Putamen (tissue), 1 donor: ENCODE measurements at places on chromosomes 13 and 19.

DNA sequence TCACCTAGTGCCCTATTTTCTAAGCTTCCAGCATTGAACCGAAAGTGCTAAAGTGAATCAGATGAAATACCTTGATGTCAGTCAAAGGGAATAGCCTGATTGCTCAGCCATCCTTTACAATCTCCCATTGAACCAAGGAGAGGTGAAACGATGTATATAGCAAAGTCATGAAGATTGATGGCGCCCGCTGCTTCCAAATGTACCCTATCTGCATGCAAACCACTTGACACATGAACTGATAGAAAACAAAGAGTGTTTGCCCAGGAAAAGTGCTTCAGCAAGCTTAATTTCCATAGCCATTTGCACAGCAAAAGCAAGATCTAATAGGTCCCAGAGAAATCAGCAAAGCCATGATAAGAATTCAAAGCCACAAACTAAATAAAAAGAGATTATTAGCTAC lies 624.9 kb upstream of the PCDH9 start:
- no peak for DNase-seq

GRCh38 chr19:47221890-47222289 lies 9.1 kb downstream of the BBC3 start:
- no peak for DNase-seq

DNA sequence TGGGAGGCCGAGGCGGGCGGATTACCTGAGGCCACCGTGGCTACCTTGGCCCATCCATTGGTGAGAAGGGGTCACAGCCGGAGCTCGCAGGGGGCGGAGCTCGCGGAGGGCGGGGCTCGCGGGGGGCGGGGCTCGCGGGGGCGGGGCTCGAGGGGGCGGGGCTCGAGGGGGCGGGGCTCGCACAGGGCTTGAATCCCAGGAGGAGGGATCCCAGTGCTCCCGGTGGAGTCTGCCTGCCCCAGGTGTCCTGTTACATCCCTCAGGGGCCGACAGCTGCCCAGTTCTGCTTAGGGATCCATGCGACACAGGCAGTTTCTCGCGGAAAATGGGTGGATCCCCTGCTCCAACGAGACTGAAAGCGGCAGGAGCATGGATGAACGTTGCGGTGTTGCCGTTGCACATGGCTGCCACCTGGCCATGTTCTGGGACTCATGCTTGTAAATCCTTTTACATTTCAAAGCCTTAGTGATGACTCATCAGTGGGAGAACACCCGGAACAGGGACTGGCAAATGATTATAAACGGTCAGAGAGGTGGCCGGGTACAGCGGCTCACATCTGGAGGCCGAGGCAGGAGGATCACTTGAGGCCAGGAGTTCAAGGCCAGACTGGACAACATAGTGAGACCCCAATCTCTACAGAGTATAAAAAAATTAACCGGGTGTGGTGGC lies 25.1 kb downstream of the TMPRSS9 start:
- no peak for DNase-seq

GRCh38 chr19:13848798-13849676 lies 27.9 kb upstream of the NANOS3 start:
- no peak for DNase-seq

GRCh38 chr13:33994198-33994597 lies 176.2 kb downstream of the RFC3 start:
- no peak for DNase-seq

- DNase-seq: no peak
These were observed 9.9 kb upstream of the KLHL26 start for GRCh38 chr19:18626906-18627305.

DNA sequence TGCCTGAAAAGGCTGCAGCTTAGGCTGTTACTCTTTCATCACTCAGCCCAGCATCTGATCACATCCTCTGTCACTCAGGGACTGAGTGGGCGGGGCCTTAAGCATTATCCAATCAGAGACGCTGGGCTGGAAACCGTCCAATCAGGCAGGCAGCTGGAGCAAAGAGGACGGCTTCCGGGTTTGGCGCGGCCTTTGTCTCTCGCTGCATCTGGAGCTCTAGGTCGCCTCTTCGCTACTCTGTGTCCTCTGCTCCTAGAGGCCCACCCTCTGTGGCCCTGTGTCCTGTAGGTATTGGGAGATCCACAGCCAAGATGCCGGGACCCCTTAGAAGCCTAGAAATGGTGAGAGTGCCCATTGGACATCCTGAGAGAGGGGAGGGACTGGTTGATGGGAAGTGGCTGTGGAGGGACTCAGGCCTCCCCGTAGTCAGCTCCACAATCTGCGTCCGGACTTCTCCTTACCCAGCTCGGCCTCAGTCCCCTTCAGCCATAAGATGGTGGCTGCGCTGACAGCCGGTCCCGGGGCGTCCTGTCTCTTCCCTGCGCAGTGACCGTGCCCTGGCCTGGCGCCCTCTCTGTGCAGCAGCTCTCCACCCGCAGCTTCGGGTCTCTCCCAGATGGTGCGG lies at the start of gene ZNF486:
ZNF486 (plus strand) TSS at position 195 of the 625 bp plus-strand sequence; CDS start at position 312, 117 bp downstream.
- peak; percentile 97 for DNase-seq

DNA sequence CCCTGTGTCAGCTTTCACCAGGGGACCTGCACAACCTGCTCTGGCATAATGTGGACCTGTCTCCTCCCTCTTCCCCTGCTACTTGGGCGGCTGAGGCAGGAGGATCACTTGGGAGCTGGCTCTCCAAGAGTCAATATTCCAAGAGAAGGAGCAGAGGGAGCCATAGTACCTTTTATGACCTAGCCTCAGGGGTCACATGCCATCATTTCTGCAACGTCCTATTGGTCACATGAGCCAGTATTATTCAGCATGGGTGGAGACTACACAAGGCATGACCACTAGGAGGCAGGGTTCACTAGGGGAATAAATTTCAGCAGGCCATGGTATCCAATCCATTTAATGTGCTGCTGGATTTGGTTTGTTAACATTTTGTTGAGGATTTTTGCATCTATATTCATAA lies 12.0 kb upstream of the SHFL start:
- no peak for DNase-seq
